ENCODE measurements at places on chromosomes 4 and X. TPM values are rescaled to one million over a fixed set of nuclear protein-coding genes. Genes with fewer than 3 reads are reported as not detected.

The PNCK gene
- 26.8 TPM for total RNA-seq

The PLP1 gene
- 88.3 TPM for total RNA-seq

GRCh38 chr4:148810461-148810860 is 368.2 kb upstream of the NR3C2 start:
- H3K4me3 ChIP-seq = no peak overlapping the region
- H3K36me3 ChIP-seq = peaks cover 9% of the 10 kb centered on the region
- H3K4me1 ChIP-seq = no peaks in the 10 kb centered on the region
- no peak overlapping the region for H3K27ac ChIP-seq

DNA sequence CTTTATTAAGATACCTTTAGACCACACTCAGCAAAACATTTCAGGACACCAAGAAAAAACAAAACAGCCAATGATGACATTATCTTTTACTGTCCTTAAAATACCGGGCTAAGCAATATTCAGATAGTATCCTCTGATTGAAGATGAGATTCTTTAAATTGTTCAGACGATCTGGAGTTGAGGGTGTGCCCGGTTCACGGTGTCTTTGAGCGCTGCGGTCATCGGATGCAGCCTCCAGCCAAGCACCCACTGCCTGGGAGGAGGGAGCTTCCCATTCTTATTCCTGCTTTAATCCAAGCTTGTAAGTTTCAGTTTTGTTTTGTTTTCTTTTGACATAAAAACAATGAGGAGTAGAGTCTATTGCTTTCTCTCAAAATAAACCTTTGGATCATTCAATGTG is 14.1 kb downstream of the FAM149A start:
- H3K27me3 ChIP-seq = no peaks in the 10 kb centered on the region
- no peaks in the 10 kb centered on the region for H3K4me1 ChIP-seq
- peaks cover 3% of the 10 kb centered on the region for H3K36me3 ChIP-seq
- H3K4me3 ChIP-seq = no peak overlapping the region

GRCh38 chr4:108337923-108338322 is 169.2 kb upstream of the LEF1 start:
- H3K27ac ChIP-seq = no peak overlapping the region
- no peaks in the 10 kb centered on the region for H3K4me1 ChIP-seq

DNA sequence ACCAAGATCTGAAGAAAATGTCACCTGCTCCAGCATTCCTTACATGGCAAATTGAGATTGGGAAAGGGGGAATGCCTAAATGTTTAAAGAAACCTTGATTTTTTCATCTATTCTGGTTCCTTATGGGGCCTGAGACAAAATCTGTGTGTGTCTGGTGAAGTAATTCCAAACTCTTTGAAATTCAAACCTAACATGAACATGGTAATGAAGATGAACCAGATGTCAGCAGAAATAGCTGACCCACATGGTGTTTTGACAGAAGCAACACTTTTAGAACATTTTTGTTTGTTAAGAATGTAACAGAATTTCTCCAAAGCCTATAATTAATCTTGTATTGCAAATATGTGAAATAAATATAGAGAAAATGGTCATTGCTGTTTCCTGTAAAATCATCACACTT is 133.0 kb downstream of the PARM1 start:
- DNase-seq = no peak
- no peaks in the 10 kb centered on the region for H3K27me3 ChIP-seq
- H3K27ac ChIP-seq = no peak overlapping the region
- H3K36me3 ChIP-seq = no peaks in the 10 kb centered on the region
- no peak overlapping the region for H3K4me3 ChIP-seq
